ENCODE measurements at places on chromosomes 5 and 9.

DNA sequence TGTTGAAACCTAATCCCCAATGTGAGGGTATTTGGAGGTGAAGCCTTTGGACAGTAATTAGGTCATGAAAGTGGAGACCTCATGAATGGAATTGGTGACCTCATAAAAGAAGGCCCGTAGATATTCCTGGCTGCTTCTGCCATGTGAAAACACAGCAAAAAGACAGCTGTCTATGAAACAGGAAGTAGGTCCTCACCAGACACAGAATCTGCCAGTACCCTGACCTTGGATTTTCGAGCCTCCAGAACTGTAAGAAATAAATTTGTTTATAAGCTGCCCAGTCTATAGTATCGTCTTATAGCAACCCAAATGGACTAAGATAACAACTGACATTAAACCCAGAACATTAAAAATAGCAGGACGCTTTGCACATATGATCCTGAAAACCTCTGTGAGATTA is 371.1 kb downstream of the SPOCK1 start:
- no peak for DNase-seq

DNA sequence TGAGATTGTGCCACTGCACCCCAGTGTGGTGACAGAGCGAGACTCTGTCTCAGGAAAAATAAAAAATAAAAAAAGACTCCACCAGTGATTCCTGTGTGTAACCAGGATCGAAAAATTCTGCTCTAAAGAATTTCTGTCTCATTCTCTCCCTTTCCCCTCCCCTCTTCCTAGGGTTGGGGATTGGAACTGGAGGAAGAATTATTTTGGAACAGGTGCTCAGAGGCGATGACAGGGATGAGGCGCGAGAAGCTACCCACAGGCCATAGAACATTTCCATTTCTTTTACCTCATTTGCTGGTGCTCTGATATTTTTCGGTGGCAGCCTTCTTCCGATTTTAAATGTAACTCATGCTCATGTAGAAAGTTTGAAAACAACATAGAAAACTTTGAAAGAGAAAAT is 80.1 kb downstream of the DAPK1 start:
- DNase-seq: no peak

GRCh38 chr9:76216161-76216649 is 178.0 kb downstream of the RFK start:
- DNase-seq: no peak

- DNase-seq: no peak
These were observed 22.5 kb upstream of the SUB1 start for GRCh38 chr5:32562843-32563242.

- no peak for DNase-seq
These were observed 528.1 kb upstream of the KLF4 start for GRCh38 chr9:108017671-108018070.

GRCh38 chr5:52786949-52787599 is 642 bp upstream of the ITGA1 start:
- no peak for DNase-seq

DNA sequence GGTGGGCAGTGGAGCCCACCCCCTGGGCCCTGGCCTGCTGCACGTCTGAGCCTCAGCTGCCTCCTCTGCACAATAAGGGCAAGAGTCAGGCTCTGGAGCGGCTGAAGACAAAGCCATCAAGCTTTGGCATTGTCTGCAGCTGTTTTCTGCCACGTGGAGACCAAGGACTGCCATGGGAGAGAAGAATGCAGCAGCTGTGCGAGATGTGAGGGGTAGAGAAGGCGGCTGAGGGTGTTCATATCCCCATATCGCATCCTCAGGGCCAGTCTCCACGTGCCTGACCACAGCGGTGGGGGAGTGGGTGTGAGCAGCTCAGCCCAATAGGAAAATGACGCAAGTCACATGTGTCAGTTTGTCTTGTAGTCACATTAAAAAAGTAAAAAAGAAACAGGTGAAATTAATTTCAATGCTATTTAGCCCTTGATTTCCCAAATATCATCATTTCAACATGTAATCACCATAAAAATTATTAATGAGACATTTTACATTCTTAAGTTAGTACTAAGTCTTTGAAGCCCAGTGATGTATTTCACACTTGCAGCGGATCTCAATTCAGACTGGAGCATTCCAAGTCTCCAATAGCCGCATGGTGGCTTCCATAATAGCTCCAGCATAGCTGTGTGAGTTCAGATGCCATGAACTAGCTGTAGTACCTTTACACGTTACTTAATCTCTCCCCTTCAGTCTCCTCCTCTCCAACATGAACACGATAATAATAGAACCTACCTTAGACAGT is 6.6 kb downstream of the C1QTNF2 start:
- DNase-seq: no peak

DNA sequence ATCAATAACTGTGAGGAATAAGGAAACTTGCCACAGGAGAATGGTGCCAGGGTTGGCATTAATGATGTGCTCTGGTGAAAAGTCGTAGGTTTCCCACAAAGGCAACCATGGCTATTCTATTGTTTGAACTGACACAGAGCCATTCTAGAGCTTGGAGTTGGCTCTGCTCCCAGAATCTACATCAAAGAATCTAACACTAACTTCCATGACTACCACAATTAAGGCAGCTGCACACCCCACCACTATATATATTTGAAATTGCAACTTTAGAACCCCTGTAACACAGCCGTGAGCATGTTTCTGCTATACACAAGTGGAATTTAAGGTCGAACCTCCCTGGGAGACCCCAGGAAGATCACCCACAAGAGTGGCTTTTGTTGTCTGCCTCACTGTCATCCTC is 89.7 kb upstream of the CCDC152 start:
- DNase-seq: no peak

DNA sequence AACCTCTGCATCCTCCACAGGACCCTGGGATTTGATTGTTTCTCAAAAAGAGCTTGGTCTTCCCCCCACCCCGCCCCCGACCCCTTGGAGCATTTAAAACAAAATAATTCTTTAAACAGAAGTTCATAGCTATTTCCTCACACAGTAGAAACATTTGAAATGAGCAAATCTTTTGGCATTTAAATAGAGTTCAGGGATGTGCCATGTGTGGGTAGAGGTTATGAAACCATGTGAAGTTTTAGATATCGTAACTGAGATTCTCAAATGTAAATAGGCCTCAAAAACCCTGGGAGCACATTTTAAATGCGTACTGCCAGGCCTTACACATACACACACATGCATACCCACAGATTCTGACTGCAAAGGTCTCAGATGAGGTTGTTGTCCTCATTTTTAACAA is 66.5 kb downstream of the EPB41L4B start:
- no peak for DNase-seq

DNA sequence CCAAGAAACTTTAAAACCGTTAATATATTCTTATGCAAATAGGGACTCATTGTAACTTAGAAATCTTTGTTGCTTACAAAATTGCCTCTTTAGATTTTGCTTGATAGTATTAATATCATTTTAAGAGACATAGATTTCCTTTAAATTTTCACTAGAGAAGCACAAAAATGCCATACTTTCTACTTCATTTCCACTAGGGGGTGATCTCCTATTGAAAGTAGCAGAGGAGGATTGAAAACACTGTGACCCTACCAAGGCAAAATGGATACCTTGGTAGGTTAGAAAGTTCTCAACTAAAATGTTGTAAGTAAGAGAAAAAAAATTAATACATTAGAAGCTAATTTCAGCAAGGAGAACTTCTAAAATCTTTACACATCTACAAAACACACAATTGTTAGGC is 204.9 kb downstream of the CHSY3 start:
- no peak for DNase-seq

DNA sequence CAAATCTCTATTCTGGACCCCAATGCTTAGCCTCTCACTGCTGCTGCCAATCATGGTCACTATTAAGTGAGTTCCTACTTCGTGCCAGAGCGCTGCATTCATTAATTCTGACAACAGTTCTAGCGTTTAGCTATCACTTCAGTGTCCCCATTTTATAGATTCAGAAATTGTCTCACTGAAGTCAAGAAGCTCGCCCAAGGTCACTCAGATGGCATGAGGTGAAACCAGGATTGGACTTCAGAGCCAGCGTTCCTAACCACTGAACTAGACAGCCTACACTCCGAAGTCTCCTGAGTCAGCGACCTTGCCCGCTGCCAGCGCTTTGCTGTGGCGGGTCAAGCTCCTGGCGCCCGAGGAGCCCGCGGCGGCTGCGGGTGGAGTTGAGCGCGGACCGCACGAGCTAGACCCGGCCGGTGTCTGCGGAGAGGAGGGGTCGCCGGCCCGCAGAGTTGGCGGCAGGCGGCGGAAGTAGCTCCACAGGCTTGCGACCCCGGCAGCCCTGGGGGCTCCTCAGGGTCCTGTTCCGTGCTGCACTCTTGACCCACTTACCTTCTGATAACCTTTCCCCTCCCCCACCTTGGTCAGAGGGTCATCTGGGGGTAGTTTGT is 2.1 kb upstream of the GABRB2 start:
- DNase-seq: no peak

- no peak for DNase-seq
These were observed 128.0 kb downstream of the RASEF start for GRCh38 chr9:82934949-82935348.

- no peak for DNase-seq
These were observed 231.7 kb upstream of the CDH12 start for GRCh38 chr5:23084815-23085214.

GRCh38 chr5:180644825-180645273 is 4.6 kb downstream of the FLT4 start:
- no peak for DNase-seq

DNA sequence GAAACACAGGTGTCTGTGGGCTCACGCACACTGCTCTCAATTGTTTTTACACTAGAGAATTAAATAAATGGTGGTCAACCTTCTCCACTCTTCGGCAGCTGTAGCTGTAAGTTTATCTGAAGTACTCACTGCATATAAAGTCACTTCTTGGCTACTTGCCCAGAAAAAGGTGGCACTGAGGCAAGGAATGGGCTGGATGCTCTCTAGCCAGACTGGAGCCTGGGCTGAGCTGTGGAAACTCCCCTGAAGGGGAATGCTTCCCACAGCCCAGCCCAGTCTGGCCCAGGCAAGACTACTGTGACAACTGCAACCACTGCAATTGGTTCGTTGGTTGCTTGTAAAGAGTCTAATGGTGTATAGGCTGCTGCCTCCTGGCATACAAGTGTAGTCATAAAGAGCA is 4.5 kb downstream of the LEAP2 start:
- DNase-seq: no peak

DNA sequence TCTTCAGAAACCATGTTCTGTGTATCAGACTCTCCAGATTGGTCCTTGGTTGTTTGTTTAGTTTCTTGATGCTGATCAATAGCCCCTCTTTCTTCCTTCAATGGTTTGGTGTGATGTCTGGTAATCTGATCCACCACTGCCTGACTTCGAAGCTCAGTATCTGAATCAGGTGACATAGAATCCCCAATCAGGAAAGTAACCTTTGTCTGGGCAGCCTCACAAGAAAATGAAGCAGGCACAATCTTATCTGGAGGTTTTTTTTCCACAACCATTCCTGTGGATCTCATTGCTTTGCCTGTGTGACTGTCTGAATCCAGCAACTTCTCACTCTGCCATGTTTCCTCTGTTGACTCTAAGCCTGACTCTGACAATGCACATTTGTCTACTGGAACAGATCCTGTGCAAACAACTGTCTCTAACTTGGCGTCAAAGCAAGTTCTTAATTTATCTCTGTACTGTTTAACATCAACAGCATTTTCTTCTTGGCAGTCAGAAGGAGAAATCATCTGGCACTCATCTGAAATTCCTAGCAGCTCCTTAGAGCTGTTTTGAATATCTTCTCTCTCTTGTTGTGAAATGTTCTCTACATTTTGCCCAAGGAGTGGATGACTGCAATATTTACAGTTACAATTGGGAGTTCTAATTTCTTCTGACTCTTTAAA is 37.1 kb upstream of the RAPGEF6 start:
- no peak for DNase-seq

DNA sequence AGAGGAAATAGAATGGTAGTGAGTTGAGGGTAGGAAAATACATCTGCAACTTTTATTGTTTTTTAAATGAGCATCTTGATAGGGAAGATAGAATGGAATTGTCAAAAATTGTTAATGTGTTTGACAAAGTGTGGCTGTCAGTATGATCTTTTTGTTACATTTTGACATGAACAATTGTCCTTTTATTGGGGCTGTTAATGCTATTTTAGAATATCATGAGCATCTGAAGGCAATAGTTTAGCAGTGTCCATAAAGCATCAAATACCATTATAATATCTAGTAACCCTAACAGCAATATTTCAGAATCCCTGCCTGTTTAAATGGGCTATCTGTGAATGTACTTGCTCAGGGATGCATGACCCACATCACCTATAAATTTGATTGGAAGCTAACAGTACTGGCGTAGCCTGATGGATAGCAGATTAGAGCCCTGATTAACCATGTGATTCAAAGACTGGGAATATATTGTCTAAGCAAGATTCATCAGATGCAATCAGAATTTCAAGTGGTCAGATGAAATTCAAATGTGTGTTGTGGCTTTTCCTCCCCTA is 37.8 kb downstream of the TLE4 start:
- DNase-seq: no peak

- DNase-seq: no peak
These were observed 47.1 kb upstream of the POU4F3 start for GRCh38 chr5:146291421-146292074.

DNA sequence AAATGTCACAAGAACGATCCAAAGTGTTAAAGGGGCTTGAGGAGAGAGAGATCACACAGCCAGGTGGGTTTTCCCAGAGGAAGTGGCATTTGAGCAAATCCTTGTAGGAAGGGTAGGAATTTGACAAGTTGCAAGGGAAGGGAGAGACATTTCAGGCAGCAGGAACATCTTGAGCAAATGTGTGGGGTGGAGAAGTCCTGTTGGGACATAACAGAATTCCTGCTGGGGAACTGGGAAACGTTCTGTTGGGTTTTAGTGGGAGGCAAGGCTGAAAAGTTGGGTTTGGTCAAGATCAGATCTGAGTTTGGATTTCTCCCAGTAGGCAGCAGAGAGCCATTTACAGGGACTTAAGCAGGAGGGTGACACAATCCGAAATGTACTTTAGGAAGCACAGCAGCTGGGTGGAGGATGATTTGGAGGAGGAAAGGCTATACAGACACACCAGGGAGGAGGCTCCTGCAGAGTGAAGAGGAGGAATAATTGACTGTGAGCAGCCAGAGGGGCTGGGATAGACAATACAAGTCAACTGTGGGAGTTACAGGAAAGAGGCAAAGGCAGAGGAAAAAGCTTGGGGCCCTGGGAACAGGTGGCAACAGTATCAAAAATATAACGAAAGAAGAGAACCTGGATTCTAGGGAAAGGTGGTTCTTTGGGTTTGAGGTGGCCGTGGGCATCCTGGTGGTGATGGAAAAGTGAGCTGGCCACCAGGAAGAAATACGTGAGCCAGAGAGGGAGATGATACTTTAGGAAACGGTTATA is 3.1 kb upstream of the ZSWIM6 start:
- DNase-seq: no peak

DNA sequence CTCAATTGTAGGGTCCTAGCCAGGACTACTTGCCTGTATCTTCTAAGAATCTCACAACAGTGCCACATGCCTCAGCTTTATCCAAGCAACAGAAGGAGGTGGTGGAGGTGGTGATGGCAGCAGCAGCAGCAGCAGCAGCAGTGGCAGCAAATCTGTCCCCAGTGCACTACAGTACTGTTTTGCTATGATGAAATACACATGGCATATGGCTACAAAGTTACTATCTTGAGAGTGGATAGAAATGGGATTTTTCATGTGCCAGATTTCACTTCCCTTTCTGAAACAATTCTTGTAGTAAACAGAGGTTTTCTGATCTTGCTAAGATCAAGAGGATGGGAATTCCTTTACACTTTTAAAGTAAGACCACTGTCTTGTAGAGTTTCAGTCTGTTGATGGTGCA is 8.1 kb upstream of the CYSTM1 start:
- no peak for DNase-seq
